SW 1271 (cell line): ENCODE measurements at places on chromosomes 3 and 15.
A peak's percentile ranks its signal among the peaks of the same experiment; 100 is the strongest.

GRCh38 chr15:39285071-39285470 lies 295.8 kb upstream of the THBS1 start:
- no peak for DNase-seq

GRCh38 chr15:42919799-42920518 lies 619 bp downstream of the TTBK2 start:
- DNase-seq: peak; percentile 28

DNA sequence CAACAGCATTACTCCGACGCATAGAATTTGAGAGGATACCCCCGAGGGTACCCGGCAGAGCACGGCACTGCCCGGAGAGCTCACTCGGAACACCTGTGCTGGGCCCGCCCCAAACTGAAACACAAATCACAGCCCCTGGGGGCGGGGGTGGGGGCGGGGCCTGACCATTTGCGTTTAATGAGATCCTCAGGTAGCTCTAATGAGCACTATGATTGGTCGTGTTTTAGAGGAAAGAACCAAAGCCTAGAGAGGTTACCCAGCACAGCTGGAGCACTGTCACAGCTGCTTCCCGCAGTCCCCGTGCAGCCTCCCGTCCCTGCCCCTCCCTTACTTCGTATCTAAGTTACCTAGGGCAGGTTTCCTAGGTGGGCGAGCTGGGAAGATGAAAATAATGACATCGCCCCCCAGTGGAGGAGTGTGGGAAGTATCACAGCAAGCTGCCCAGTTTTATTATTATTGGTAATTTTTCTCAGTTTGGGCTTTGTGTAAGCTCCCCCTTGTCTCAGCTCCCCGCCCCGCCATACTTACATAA lies 187.1 kb downstream of the PDE8A start:
- no peak for DNase-seq

DNA sequence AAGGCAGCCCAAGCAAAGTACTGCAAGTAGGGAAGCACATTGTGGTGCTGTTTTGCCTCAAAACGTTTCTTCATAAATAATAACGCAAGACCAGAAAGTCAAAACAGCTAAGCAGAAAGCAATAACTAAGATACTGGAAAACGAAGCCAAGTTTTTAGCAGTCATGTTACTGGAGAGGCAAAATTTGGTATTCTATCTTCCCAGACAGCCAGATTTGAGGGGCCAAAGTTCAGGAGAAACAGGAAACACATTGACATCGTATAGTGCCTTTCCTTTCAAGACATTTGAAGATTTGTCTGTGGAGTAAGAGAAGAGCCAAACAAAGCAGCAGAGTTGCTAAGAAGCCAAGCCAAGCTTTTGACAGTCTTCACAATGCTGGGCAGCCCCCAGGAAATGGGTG lies 843.6 kb upstream of the NECTIN3 start:
- no peak for DNase-seq

GRCh38 chr15:32775103-32775502 lies 57.3 kb downstream of the GREM1 start:
- DNase-seq: no peak
